ENCODE measurements at places on chromosomes 3 and 15. TPM values are rescaled to one million over a fixed set of nuclear protein-coding genes. Genes with fewer than 3 reads are reported as not detected.

FBXW12 gene
- not detected for total RNA-seq

IGSF10 gene
- total RNA-seq: 0.19 TPM

NAALADL2 gene
- 2.9 TPM for total RNA-seq

IFT122 gene
- total RNA-seq: 16.8 TPM

CELSR3 gene
- total RNA-seq: 0.47 TPM

Measured in endothelial cell of coronary artery (primary cell).